IMR-90 (cell line): ENCODE measurements at places on chromosomes 7 and 10. TPM values are rescaled to one million over a fixed set of nuclear protein-coding genes. Genes with fewer than 3 reads are reported as not detected.

Gene UBTD1
- total RNA-seq, result 21.9 TPM in 2 replicates

Gene C10orf53
- not detected in 2 replicates for total RNA-seq

Gene DKK1
- 74.7 and 116 TPM in 2 replicates for total RNA-seq

Gene HOXA11
- not detected in 2 replicates for total RNA-seq

Gene SRGN
- total RNA-seq, result 41.4 and 46.4 TPM in 2 replicates

Gene C10orf67
- total RNA-seq, result 0.18 and 0.28 TPM in 2 replicates

Gene GDF2
- total RNA-seq, result under 0.01 TPM in 1 of 2 replicates, not detected in the other

Gene CCDC136
- 7.7 and 8.3 TPM in 2 replicates for total RNA-seq

Gene NCOA4
- 188 and 202 TPM in 2 replicates for total RNA-seq

Gene LARP4B
- total RNA-seq, result 25.5 and 30.8 TPM in 2 replicates

Gene PCGF5
- 18.1 and 31.9 TPM in 2 replicates for total RNA-seq

Gene CPEB3
- total RNA-seq, result 0.18 and 0.28 TPM in 2 replicates

Gene LLCFC1
- not detected in 2 replicates for total RNA-seq

Gene CISD1
- total RNA-seq, result 25.8 and 34.6 TPM in 2 replicates

Gene SEPTIN7
- 239 and 270 TPM in 2 replicates for total RNA-seq

Gene RNF32
- total RNA-seq, result 0.36 and 0.56 TPM in 2 replicates

Gene ADAM8
- under 0.01 and 0.28 TPM in 2 replicates for total RNA-seq

Gene CDNF
- 0.72 and 0.83 TPM in 2 replicates for total RNA-seq

Gene SPDYE1
- total RNA-seq, result not detected in 2 replicates

Gene SCART1
- total RNA-seq, result 0.28 and 0.54 TPM in 2 replicates

Gene SLIT1
- under 0.01 TPM in 1 of 2 replicates, not detected in the other for total RNA-seq

Gene GDF10
- not detected in 2 replicates for total RNA-seq

Gene C10orf105
- total RNA-seq, result under 0.01 TPM in 1 of 2 replicates, not detected in the other
